NCI-H2107 (cell line): ENCODE measurements at places on chromosomes 6 and 20.

GRCh38 chr20:61053487-61053886, 198.6 kb upstream of the CDH4 start:
- no peak for DNase-seq

DNA sequence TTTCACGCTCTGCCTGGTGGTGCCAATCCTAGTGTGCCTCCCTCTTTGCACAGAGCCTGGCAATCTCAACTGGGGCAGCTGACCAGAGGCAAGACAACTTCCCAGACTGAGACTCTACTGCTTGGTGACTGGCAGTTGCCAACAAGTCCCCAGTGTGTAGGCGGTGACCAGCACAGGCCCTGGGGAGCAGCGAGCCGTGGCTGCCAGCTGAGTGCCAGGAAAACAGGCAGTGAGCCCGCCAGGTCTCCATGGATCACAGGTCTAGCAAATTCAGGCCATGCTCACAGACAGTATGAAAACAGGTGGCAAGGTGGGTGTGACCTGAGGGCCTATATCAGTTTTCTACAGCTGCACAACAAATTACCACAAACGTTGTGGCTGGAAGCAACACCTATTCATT, 289.9 kb downstream of the KIF16B start:
- no peak for DNase-seq

- no peak for DNase-seq
Measured at GRCh38 chr6:102381203-102381602, 987.7 kb downstream of the GRIK2 start.

GRCh38 chr6:126770176-126770575, 348.3 kb upstream of the RSPO3 start:
- DNase-seq = no peak

DNA sequence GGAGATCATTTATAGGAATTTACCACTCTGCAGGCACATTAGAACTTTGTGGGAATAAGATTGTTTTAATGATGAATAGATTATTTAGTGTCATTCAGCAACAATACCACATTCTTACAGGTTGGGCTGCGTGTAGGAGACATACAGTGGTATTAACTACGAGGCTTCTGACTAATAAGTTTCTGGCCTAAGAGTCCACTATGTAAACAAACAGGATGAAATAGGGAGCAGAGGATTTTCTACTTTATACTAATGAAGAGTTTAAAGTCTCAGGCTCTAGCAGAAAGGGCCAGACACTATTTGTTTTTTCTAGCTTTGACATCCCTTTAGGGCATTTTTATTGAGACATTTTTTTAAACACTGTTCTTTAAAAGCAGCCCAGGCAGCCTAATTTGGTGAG, 75.6 kb downstream of the SLC24A3 start:
- DNase-seq = no peak

DNA sequence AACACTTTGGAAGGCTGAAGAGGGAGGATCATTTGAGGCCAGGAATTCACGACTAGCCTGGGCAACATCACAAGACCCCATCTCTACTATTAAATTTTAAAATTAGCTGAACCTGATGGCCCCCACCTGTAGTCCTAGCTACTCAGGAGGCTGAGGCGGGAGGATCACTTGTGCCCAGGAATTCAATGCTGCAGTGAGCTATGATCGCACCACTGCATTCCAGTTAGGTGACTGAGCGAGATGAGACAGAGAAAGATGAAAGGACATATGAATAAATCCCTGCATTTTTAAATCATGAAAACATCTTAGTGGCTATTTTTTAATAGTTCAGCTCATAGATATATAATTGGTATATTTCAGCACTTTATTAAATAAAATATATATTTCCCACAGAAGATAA, 93.8 kb downstream of the GPR63 start:
- no peak for DNase-seq

DNA sequence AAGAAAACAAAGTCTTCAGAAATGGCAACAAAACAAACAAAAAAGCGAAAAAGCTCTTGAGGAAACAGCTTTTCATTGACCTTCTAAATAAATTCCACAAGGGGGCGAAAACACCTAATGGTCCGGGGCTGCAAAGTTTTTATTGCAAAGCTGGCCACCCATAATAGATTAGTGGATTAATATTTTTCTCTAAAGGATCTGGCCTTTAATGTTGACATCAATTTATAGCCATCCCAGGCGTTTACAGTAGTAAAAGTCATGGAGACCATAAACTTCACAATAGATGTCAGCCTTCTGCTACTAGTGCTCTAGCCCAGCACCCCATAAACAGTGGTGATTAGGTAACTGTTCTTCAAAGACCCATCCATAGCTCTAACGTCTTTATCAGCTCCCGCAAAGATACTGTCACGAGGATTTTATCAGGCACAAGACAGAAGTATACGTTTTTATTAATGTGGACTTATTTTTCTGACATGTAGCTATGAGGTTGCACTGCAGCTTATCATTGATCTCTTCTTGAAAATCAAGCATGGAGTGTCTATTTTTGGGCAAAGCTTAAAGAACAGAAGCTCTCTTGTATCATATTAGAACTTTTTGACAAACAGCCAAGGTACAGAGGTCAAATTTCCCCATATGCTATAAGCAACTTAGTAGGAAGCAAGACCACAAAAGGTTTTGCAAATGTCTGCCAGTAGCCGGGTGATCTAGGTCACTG, 4.7 kb downstream of the CITED2 start:
- no peak for DNase-seq

DNA sequence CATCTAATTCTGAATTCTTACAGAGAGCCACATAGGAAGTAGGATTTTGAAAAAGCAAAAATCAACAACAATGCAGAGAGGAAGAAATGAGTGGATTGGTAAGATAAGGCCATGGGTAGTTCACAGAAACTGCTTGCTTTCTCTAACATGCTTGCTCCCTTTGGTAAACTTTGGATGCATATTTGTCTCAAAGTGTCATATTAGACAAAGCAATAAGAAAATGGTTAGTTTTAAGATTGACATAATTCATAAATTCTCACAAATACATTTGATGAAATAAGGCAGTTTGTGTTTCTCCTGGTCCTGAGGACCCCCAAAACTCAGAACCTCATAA, 31.7 kb downstream of the UTRN start:
- no peak for DNase-seq
